ENCODE measurements at places on chromosomes 3 and 15. TPM values are rescaled to one million over a fixed set of nuclear protein-coding genes. Genes with fewer than 3 reads are reported as not detected.

The CHMP2B gene
- total RNA-seq: 67.0 TPM

DNA sequence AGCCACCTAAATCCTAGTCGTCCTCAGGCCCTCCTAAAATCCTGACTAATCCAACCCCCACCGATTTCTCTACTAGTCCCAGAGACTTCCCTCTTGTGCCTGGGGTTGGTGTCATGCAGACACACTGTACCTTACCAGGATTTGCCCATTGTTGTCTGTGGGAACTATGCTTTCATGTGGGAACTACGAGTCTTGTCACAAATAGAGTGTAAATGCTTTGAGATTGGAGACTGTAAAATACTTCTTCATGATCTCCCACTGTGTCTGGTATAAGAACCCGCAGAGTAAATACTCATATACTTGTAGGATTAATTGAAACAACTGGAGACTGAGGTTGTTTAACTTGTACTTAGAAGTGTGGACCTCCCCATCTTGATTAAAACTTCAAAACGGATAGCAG lies 11.2 kb downstream of the B3GNT5 start:
- H3K27ac ChIP-seq: peak overlapping the region; percentile 7
- H3K4me1 ChIP-seq: peaks cover 38% of the 10 kb centered on the region
- H3K27me3 ChIP-seq: no peaks in the 10 kb centered on the region
- no peak for DNase-seq
- H3K36me3 ChIP-seq: no peaks in the 10 kb centered on the region

- H3K4me1 ChIP-seq: no peaks in the 10 kb centered on the region
- no peak overlapping the region for H3K4me3 ChIP-seq
- DNase-seq: no peak
- no peaks in the 10 kb centered on the region for H3K36me3 ChIP-seq
These were observed 239.4 kb downstream of the OXSM start for GRCh38 chr3:26029321-26029720.

GRCh38 chr15:69653306-69653705 lies 200.7 kb downstream of the RPLP1 start:
- no peak overlapping the region for H3K27ac ChIP-seq
- H3K36me3 ChIP-seq: no peaks in the 10 kb centered on the region
- no peak overlapping the region for H3K4me3 ChIP-seq
- no peak for DNase-seq
- no peaks in the 10 kb centered on the region for H3K27me3 ChIP-seq
- H3K4me1 ChIP-seq: no peaks in the 10 kb centered on the region

- no peaks in the 10 kb centered on the region for H3K36me3 ChIP-seq
- no peak overlapping the region for H3K4me3 ChIP-seq
- H3K4me1 ChIP-seq: peaks cover 5% of the 10 kb centered on the region
- H3K27me3 ChIP-seq: no peaks in the 10 kb centered on the region
- DNase-seq: peak; percentile 72
- H3K27ac ChIP-seq: peak overlapping the region; percentile 54
These were observed 59.8 kb upstream of the UNC13C start for GRCh38 chr15:53918180-53919079.

Data from thyroid gland (tissue), 4 donors.